ENCODE measurements at places on chromosomes 1 and 21.

DNA sequence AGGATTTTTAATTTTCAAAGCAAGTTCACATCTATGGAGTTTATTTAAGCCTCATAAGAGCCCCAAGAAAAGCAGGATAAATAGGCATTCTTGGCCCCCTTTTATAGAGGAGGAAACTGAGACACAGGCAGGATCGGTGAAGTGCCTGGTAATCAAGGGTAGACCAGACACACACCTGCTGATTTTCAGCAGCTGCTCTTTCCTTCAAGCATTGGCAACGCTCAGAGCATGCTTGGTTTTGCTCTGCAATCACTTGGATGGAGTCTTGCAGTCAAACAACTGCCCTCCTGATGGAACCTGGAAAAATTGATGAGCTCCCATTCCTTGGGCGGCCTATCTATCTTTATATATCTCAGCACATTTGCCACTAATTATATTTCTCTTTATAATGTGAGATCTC is 478.9 kb upstream of the CAMK1G start:
- no peak for DNase-seq

DNA sequence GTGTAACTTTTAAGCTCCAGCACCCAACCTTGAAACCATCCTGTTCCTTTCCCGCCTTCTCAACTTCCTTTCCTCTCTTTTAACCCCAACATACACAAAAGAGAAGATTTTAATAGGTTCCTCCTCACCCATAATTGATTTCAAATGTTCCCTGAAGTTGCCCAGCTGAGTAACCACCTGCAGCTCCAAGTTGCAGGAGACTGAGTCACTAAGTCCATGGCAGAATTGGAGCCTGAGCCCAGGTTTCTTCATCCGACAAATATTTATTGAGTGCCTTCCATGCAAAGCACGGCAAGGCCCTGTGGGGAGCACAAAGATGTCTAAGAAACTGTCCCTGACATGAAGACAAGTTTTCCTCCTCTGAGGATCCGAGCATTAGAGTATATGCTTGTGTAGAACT is 97.7 kb downstream of the PAPPA2 start:
- no peak for DNase-seq

GRCh38 chr1:30686236-30686935 is 37.0 kb downstream of the MATN1 start:
- no peak for DNase-seq

DNA sequence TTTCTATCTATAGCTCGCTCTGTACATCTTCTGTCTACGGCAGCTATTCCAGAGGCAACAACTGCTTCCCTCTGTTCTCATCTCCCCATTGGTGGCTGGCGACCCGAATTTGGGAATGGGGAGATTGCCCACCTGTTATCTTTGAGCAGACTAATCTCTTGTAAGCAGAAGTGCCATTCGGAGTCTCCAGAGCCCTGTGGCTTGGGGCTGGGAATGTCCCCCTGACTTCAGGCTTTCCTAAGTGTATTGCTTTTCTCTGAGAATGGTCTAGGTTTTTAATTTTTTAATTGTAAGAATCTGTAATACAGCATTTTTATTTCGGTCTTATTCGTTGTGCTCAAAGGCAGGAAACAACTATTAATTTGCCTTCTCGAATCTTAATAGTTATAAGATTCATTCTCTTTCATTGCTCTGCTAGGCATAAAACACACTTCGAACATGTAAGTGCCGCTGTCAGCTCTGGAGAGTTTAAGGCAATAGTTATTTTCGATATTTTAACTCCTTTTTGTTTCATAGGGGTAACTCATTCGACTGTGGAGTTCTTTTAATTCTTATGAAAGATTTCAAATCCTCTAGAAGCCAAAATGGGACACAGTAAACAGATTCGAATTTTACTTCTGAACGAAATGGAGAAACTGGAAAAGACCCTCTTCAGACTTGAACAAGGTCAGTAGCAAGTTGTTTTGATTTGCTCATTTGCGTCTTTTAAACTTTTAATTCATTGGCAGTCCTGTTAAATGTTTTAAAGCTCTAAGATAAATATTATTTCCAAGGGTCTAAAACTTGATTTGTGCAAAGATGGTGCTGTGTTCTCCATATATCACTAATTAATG is 514 bp downstream of the AGL start:
- no peak for DNase-seq

GRCh38 chr1:212677136-212677535 is 22.5 kb downstream of the BATF3 start:
- DNase-seq: no peak

Measured in skeletal muscle cell (primary cell).